Stimulated activated CD8-positive, alpha-beta memory T cell treated with anti-CD3 and anti-CD28 coated beads, Interleukin-4, amount 100 ng/mL, for 1 hour (primary cell): ENCODE measurements at places on chromosomes 3 and 15.

GRCh38 chr15:83112233-83112955 lies 4.9 kb downstream of the TM6SF1 start:
- no peak for DNase-seq

GRCh38 chr3:154972951-154973350 lies 107.2 kb upstream of the MME start:
- no peak for DNase-seq

GRCh38 chr3:25817107-25817506 lies 27.2 kb downstream of the OXSM start:
- no peak for DNase-seq

GRCh38 chr15:35098737-35099136 lies 13.6 kb upstream of the NANOGP8 start:
- no peak for DNase-seq

GRCh38 chr3:127167315-127168043 lies 25.5 kb upstream of the PRR23E start:
- no peak for DNase-seq

GRCh38 chr15:39252134-39252470 lies 328.8 kb upstream of the THBS1 start:
- no peak for DNase-seq

- DNase-seq: no peak
Measured at GRCh38 chr3:87333393-87333892, 57.1 kb upstream of the POU1F1 start.

DNA sequence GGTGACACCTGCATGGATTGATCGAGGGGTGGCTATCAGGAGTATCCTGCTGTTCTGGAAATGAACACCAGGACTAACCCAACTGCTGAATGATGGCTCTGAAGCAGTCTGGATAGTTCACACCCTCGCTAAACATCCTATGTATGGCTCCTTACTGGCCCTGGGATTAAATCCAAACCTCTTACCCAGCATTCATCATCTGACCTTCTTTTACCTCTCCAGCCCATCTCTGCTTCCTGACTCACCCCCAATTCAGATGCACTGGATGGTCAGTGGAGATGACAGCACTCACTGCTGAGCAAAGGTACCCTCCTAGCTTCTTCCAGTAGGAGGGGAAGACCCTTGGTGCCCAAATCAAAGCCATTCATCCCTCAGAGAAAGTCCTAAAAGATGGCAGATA lies 235.2 kb upstream of the TRIM42 start:
- DNase-seq: no peak

GRCh38 chr3:72093270-72093991 lies 308.5 kb upstream of the PROK2 start:
- DNase-seq: no peak

- no peak for DNase-seq
Measured at GRCh38 chr3:17573396-17573795, 169.0 kb downstream of the TBC1D5 start.

DNA sequence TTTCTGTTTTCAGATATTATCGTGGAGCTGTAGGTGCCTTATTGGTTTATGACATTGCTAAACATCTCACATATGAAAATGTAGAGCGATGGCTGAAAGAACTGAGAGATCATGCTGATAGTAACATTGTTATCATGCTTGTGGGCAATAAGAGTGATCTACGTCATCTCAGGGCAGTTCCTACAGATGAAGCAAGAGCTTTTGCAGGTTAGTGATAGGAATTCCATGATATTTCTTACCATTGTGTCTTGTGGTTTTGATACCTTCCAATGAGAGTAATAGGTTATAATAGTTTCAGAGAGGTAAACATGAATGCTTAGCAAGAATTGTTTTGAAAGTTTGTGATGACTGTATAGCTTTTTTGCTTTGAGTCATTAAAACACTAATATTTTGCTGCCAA lies 8.5 kb downstream of the RAB11A start:
- no peak for DNase-seq
